ENCODE measurements at places on chromosomes 16 and 17. TPM values are rescaled to one million over a fixed set of nuclear protein-coding genes. Genes with fewer than 3 reads are reported as not detected.
A peak's percentile ranks its signal among the peaks of the same experiment; 100 is the strongest.

- no peak for DNase-seq
Measured at GRCh38 chr17:5838661-5839300, 231.4 kb upstream of the WSCD1 start.

DNA sequence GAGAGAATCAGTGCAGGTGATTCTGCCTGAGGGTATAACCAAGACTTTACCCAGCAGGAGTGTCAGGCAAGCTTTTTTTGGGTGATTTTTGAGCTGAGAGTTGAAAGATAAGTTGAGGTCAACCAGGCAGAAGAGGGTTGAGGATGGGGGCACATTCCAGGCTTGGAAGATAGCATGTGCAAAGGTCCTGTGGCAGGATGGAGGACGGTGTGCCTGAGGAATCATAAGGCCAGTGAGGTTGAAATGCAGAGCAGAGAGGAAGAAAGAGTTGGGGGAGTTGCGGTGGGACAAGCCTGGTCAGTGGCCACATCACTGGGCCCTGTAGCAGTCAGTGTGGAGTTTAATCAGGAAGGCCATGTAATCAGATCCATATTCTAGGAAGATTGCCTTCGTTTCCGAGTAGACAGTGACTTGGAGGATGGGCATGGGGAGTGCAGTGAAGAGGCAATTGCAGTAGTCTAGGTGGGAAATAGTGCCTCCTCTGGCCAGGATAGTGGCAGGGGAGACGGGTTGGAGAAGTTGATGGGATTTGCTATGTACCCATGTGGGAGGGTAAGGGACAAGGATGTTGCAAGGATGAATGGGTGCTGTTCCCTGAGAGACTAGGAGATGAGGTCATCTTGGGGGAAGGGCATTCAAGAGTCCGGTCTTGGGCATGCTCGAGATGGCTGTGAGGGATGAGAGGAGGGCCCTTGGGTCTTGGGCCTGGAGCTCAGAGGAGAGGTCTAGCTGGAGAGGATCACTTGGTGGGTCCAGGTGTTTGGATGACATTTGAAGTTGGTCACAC is 3.9 kb downstream of the PLEKHG4 start:
- no peak for DNase-seq

GRCh38 chr17:61343576-61343975 is 56.1 kb upstream of the TBX2 start:
- DNase-seq: no peak

- DNase-seq: peak; percentile 24
Measured at GRCh38 chr17:57535249-57535966, 209.7 kb downstream of the CCDC182 start.

GRCh38 chr17:13920413-13920812 is 148.9 kb upstream of the COX10 start:
- no peak for DNase-seq

VPS9D1 gene
- 15.2 TPM for total RNA-seq

GNGT2 gene
- 7.4 TPM for total RNA-seq

ASB16 gene
- not detected for total RNA-seq
